ENCODE measurements at places on chromosomes 6 and 20.

DNA sequence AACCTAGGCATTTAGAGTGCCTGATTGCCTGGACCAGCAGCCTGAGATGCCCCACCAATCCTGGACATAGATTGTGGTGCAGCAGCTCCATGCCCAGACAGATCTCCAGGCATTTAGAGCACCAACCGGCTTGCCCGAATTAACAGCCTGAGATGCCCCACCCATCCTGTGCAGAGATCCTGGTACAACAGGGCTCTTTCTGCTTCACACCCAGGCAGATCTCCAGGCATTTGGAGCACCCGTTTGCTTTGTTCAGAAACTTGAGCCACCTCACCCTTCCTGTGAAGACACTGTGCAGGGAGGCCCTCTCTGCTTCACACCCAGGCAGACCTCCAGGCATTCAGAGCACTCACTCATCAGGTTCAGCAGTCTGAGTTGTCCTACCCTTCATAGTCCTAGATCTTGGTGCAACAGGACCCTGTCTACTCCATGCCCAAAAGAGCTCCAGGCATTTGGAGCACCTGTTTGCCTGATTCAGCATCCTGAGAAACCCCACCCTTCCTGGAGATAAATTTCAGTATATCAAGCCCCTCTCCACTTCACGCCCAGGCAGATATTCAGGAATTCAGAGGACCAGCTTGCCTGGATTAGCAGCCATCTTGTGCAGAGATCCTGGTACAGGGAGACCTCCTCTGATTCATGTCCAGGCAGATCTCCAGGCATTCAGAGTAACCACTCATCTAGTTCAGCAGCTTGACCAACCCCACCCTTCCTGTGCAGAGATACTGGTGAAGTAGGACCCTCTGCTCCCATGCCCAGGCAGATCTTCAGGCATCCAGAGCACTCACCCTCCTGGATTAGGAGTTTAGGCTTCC lies 189.2 kb upstream of the FERMT1 start:
- no peak for DNase-seq

GRCh38 chr20:400454-401275 lies 7.4 kb upstream of the RBCK1 start:
- no peak for DNase-seq

DNA sequence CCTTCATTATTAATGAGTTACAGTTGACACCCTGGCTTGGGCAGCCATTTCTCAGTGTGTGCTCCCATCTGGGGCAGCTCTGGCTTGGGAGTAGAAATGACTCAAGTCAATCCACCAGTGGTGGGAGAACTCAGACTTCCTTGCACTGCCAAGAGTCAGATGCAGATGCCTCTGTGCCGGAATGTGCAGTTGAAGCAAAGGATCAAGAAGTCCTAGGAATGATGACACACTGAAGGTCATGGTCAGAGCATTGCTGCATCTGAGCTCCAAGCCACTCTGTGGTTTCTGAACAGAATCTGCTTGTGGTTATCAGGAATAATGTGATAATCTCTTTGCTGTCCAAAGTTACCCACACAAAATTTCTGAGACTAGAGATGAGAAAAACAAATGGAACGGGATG lies 19.5 kb upstream of the PAX1 start:
- DNase-seq: no peak

- no peak for DNase-seq
Measured at GRCh38 chr6:166003569-166003968, 164.1 kb downstream of the TBXT start.

GRCh38 chr6:7542874-7543624 lies 1.6 kb downstream of the DSP start:
- no peak for DNase-seq

DNA sequence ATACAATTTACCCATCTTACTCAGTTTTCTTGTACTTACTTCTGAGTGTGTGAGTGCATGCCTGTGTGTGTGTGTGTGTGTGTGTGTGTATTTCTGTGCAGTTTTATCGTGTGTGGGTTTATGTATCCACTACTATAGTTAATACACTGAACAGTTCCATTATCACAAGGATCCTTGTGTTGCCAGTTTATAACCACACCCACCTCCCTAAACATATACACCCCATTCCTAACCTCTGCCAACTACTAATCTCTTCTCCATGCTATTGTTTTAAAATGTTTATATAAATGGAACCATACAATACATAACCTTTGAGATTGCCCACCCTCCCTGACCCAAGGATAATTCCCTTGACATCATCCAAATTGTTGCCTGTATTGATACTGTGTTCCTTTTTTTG lies 18.7 kb downstream of the POFUT1 start:
- DNase-seq: no peak

All from stimulated activated CD8-positive, alpha-beta memory T cell treated with anti-CD3 and anti-CD28 coated beads, Interleukin-7, amount 100 ng/mL, for 4 hours (primary cell).